ENCODE measurements at places on chromosomes 6 and 20. TPM values are rescaled to one million over a fixed set of nuclear protein-coding genes. Genes with fewer than 3 reads are reported as not detected.

The PHIP gene
- polyA plus RNA-seq, result 8.1 TPM

The COL20A1 gene
- polyA plus RNA-seq, result not detected

The CDSN gene
- not detected for polyA plus RNA-seq

The UST gene
- polyA plus RNA-seq, result 6.8 TPM

The ADGRF5 gene
- polyA plus RNA-seq, result not detected

The CST4 gene
- not detected for polyA plus RNA-seq

The DEFB113 gene
- not detected for polyA plus RNA-seq

The MOXD1 gene
- 71.3 TPM for polyA plus RNA-seq

The IFNGR1 gene
- polyA plus RNA-seq, result 58.2 TPM

The SIRPB2 gene
- polyA plus RNA-seq, result not detected

The MCM3 gene
- 33.3 TPM for polyA plus RNA-seq

The BPIFB4 gene
- polyA plus RNA-seq, result not detected

The BMP5 gene
- not detected for polyA plus RNA-seq

The NTSR1 gene
- 0.01 TPM for polyA plus RNA-seq
